Stimulated activated CD4-positive, alpha-beta T cell treated with anti-CD3 and anti-CD28 coated beads, TNF-alpha, amount 100 ng/mL, for 1 hour (primary cell): ENCODE measurements at places on chromosomes 4 and X.

- DNase-seq = no peak
Observed at GRCh38 chrX:44088510-44089144, 115.4 kb upstream of the NDP start.

DNA sequence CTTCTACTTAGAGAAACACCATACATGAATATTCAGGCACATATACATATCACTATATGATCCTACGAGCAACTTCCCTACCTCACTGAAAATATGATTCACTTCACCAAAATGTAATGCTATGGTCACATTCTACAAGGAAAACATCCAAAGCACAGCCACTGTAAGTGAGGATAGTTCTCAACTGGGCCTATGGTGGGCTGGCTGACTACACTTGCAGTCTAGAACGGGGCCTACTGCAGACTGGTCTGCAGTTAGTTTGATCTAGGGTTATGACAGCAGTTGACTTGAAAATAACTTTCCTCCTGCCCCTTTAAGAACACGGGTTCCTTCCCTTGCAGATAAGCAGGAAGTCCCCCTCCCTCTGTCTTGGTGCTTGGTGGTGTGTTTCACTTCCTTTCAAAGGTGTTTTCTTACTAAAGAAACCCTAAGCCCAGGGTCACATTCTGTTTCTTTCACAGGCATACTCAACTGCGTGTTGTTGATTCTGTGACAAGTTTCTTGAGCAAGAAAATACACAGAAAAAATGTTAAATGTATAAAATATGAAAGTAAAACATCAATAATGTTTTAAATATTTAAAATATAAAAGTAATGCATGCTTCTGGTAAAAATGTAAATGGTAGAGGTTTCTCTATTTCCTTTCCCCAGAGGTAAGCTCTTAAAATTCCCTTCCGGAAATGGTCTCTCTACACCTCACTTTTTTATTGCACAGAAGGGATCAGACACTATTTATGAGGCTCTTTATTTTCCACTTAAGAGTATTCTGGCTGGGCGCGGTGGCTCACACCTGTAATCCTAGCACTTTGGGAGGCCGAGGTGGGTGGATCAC, 18.0 kb upstream of the TMSB4X start:
- peak; percentile 45 for DNase-seq

- no peak for DNase-seq
Observed at GRCh38 chr4:186932196-186932595, 208.5 kb upstream of the FAT1 start.

GRCh38 chr4:8000721-8001491, 61.2 kb upstream of the AFAP1 start:
- no peak for DNase-seq

- DNase-seq = no peak
Observed at GRCh38 chrX:143663755-143664154, 27.9 kb upstream of the SLITRK4 start.

- DNase-seq = no peak
Observed at GRCh38 chrX:68681443-68681941, 34.0 kb downstream of the STARD8 start.

- no peak for DNase-seq
Observed at GRCh38 chrX:102860235-102860634, 76.8 kb upstream of the RAB40AL start.

- DNase-seq = no peak
Observed at GRCh38 chrX:72079607-72080006, 52.1 kb downstream of the RTL5 start.

- DNase-seq = no peak
Observed at GRCh38 chrX:130952266-130953043, 49.4 kb upstream of the ENOX2 start.

DNA sequence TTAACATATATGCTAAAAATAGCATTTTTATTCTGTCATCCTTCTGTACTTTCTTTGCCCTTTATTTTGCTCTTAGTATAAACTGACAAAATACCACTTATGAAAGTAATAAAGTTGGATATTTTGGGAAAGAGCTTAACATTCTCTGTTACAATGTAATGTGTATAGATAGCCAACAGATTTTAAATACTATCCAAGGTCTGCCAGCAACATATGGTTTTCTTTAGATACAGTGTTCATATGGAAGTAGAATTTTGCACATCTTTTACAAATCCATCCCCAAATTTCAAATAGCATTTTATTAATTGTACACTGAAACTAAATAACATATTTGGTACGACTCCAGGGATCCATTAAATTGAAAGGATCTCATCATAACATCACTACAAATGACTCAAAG, 268.6 kb upstream of the PCDH18 start:
- no peak for DNase-seq

- no peak for DNase-seq
Observed at GRCh38 chr4:76955182-76955581, 5.6 kb downstream of the SEPTIN11 start.

DNA sequence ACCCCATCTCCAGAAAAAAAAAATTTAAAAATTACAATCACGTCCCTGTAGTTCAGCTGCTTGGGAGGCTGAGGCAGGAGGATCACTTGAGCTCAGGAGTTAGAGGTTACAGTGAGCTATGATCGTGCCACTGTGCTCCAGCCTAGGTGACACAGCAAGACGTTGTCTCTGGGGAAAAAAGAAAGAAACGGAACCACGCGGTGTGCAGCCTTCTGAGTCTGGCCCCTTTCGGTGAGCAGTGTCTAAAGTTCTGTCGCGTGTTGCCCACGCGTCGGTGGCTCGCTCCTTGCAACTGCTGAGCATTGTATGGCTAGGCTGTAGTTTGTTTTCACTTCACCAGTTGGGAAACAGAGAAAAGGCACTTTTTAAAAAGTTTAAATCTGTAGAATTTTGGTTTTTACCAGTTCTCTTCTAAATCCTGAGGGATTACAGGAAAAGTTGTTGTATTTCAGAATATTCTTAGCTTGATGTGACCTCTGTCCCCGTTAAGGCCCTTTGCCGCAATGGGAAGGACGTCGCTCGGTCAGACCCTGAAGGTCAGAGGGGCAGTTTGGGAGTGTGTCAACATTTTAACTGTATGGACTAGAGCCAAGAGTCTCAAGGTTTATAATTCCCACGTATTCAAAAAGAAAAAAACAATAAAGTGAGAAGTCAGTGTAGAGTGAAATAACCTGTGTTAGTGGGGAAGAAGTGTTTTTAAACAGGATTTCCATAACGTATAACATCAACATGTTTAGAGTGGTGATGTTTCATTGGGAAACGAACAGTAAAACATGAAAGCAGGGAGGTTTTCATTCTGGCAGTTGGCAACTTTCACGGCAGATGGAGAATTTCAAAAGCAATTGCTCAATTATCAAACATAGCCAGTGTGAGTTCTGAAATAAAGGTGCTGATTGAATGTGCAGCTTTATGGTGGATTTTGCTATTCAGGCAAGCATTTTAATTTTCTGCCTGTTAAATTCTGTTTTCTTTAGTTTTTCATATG, 45.8 kb upstream of the MSANTD1 start:
- DNase-seq = no peak

DNA sequence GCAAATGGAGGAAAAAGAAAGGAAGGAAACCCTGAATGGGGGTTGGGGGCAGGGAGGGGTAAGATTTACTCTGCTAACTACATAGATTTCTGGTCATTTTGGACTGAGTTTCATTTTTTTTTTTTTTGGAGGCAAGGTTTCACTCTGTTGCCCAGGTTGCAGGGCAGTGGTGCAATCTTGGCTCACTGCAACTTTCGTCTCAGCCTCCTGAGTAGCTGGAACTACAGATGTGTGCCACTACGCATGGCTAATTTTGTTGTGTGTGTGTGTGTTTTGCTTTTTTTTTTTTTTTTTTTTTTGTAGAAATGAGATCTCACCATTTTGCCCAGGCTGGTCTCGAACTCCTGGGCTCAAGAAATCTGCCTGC, 223.5 kb downstream of the APBB2 start:
- no peak for DNase-seq

GRCh38 chr4:73439445-73439844, 3.4 kb downstream of the AFP start:
- no peak for DNase-seq

- DNase-seq = no peak
Observed at GRCh38 chrX:152641256-152641875, 3.7 kb downstream of the GABRQ start.

DNA sequence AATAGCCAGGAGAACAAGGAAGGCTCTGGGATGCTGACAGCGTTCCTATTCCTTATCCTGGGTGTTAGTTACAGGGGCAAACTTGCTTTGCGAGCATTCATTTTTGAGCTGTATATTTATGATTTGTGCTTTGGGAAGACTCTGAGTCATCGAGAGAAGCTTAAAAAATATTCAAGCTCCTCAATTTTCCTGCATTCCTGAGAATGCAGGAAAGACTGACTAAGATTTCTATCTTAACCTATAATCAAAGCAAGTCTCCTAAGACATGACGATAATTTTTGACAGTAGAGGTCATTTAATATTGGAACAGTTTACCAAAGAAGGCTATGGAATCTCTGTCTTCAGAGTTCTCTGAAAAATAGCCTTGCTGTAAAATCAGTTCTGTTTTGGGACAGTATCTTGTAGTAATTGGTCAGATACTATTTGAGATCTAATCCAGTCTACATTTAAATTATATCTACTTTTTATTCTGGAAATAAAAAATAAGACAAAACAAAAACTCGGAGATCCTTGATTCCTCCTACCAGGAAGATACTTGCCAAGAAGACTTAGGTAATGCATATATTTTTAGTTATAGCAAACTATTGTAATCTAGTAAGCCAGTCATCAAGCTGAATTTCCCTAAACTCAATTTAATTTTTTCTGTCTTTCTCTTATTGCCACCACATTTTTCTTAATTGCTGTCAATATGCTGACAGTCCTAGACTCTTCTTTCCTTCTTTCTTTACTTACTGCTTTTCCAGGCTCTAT, 31.7 kb downstream of the BBS12 start:
- DNase-seq = no peak

DNA sequence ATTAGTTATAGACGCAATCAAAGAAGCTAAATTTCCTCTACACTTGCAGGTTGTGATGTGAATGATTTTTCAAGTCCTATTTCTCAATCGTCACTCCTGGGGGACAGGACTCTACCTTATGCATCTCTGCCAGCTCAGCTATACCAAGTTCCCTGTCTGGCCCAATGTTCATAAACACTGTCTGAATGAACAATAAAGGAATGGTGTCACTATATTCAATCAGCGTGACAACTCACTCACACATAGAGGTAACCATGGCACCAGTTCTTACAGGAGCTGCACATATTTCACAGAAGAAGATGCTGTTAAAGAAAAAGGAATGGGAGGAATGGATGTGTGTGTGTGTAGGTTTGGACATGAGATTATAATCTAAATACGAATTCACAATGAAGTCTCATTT, 280.6 kb downstream of the PPP1R2C start:
- DNase-seq = no peak

GRCh38 chrX:47878198-47878597, 41.5 kb downstream of the ZNF81 start:
- no peak for DNase-seq

DNA sequence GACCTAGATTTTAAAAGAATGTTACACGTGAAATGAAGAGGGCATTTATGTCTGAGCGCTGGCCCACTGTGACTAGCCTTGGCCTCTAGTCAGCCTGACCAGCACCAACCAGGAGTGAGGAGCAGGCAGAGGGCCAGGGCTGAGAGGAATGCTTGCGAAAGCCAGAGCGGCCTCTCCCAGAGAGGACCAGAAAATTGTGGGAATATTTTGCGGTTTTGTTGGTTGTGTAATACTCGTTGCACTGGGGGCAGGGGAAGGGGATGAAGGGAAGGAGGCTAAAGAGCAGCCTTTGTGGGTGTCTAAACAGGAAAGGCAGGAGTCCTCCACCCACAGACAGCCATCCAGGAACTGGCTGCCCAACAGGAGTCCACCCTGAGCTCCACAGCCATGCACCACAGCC, 3.8 kb downstream of the GABRE start:
- DNase-seq = no peak

GRCh38 chrX:101708163-101708562, 48.5 kb upstream of the ARMCX2 start:
- DNase-seq = no peak

DNA sequence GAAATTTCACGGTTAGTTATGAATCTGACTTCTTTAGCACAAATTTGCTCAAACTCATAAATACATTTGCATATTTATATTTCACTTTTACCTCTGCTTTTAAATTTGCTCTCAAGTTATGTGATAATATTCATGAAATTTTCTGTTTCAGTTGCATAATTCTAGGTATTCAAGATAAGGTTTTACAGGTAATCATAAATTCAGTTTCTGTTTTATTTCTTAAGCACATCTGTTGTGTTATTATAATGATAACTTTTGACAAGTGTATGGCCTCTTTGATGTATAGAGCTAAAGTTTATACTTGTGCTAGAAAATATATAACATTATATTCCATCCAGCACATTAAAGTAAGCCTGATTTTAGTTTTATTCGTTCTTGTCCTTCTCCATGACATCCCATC, 308.1 kb downstream of the SLC7A11 start:
- DNase-seq = no peak

DNA sequence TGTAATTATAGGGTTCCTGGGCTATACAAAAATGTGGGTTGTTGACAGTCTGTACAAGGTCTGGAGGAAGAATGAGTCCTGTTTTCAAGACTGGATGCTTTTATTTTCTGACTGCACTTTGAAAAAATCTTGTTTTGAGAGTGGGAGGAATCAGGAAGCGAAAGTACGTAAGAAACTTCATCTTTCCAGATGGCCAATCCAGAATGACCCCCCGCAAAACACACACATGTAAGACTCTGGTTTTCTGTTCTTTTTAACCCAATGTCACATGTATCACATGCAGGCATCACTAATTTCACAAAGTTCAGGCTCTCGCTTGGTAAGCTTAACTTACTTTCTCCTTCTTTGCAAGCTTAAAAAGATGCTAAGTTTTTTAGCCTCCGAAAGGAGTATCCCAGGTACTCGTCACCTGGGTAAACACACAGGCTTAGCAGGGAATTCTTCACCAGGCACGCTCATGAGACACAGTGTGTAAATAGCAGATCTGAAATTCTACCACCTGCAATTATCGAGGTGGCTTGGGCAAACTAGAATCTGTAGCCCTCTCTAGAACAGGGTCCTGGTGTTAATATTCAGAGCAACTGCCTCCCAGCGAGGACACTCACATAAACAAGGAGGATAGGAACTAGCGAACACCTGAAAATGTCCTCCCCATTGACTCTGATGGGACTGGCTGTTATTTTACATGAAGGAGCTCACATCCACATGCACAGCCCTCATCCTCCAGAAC, 90.7 kb downstream of the NSUN7 start:
- DNase-seq = no peak

DNA sequence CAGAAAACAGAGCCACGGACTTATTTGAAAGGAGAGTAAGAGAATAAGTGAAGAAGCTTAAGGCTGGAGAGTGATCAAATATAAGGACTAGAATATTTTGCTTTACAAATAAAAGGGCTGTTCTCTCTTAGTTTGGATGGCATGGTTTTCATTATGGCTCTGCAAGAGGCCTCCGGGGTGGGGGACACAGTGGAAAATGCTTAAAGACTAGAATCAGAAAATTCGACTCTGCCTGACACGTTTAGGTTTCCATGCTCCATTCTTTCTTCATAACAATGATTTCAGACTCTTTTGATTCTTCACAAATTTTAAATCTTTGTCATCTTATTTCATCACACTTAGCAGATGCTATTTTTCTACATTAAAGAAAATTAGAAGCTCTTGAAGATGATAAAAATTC, 632.4 kb upstream of the BOD1L1 start:
- DNase-seq = no peak
